ENCODE measurements at places on chromosomes 11 and 22. TPM values are rescaled to one million over a fixed set of nuclear protein-coding genes. Genes with fewer than 3 reads are reported as not detected.

OR52N4 gene
- total RNA-seq = not detected

GRCh38 chr11:77027275-77027674, 6.9 kb upstream of the B3GNT6 start:
- DNase-seq = no peak

- DNase-seq = peak; percentile 57
Observed at GRCh38 chr22:27639248-27640086, 162.1 kb downstream of the MN1 start.

- no peak for DNase-seq
Observed at GRCh38 chr11:16052750-16053149, 303.6 kb downstream of the SOX6 start.

- DNase-seq = no peak
Observed at GRCh38 chr11:19938866-19939265, 221.4 kb downstream of the DBX1 start.
